ENCODE measurements at places on chromosomes 11 and 22.

DNA sequence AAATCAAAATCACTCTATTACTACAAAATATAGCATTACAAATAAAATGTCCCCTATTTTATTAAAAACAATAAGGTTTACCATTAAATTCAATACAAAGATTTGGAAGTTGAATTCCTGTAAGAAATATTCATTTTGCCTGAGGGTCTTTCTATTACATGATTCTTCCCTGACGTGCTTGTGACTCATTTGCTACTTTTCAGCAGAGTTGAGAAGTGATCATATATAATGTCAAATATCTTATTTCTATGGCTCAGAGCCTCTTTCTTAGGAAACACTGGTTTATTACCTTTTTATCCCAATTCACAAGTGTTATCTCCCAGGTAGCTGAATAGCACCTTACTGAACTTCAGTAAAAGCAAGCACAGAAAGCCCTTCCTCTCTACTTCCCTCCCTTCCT lies 65.2 kb upstream of the CNTN5 start:
- no peak for DNase-seq

GRCh38 chr11:63242089-63242781 lies 1.2 kb downstream of the SLC22A25 start:
- no peak for DNase-seq

DNA sequence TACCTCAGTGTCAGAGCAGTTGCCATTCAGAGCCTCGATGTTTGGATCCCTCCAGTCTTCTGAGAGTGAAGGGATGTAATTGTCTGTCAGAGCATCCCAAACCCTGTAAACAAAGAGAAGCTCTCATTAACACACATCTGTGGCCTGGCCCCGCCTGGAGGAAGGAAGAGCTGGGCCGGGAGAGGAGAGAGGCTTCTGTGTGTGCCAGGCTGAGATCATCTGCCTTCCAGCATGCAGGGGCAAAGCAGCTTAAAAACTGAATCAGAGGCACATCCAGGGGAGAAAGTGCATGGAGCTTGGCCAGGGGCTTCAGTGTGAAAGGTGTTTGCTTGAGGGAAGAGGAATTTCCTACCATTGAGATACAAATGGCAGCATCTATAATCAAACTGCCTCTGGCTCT lies 14.5 kb downstream of the FEZ1 start:
- DNase-seq: peak; percentile 96

DNA sequence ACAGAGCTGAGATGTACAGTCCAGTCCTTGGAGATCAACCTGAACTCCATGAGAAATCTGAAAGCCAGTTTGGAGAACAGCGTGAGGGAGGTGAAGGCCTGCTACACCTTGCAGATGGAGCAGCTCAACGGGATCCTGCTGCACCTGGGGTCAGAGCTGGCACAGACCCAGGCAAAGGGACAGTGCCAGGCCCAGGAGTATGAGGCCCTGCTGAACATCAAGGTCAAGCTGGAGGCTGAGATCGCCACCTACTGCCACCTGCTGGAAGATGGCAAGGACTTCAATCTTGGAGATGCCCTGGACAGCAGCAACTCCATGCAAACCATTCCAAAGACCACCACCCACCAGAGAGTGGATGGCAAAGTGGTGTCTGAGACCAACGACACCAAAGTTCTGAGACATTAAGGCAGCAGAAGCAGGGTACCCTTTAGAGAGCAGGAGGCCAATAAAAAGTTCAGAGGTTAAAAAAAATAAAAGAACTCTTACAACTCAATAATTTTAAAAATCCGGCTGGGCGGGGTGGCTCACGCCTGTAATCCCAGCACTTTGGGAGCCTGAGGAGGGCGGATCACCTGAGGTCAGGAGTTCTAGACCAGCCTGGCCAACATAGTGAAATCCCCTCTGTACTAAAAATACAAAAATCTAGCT lies 69.9 kb upstream of the RTL6 start:
- no peak for DNase-seq

GRCh38 chr22:20606041-20606783 lies 98.8 kb downstream of the MED15 start:
- no peak for DNase-seq

- DNase-seq: no peak
Observed at GRCh38 chr22:24410110-24410856, 17.1 kb upstream of the ADORA2A start.

GRCh38 chr22:38034278-38034882 lies 22.8 kb upstream of the PICK1 start:
- DNase-seq: peak; percentile 79

DNA sequence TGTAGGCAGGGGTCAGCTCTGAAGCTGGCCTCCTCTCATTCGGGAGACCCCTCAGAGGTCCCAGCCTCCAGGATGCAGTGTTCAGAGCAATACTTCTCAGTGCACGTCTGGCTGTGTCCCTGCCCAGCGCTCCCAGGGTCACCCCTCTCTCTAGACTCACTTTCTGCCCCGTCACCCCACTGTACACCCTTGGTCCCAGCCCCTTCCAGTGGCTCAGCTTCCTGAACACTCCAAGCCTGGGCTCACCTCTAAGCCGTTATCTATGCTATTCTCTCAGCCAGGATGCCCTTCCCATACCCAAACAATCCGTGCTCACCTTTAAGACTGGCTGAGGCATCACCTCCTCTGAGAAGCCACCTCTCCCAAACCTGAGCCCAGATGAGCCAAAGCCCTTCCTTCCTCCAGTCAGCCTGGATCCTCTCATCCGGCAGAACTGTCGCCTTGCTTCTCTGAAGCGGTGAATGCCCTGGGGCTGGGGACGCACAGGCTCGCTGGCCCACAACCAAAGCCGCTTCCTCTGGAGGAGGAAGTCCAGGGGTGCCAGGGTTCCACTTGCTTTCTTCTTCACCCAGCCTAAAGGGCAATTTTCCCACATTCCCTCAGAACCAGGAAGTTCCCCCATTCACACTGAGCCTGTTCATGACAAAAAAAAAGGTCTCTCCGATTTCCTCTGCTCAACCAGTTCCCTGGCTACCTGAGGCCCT lies 13.7 kb upstream of the CDKN1C start:
- DNase-seq: no peak

GRCh38 chr11:121068787-121069186 lies 32.3 kb upstream of the TECTA start:
- no peak for DNase-seq

GRCh38 chr11:119375337-119376196 lies 5.9 kb downstream of the USP2 start:
- DNase-seq: peak; percentile 80

GRCh38 chr11:9090488-9091043 lies 833 bp downstream of the SCUBE2 start:
- DNase-seq: no peak

DNA sequence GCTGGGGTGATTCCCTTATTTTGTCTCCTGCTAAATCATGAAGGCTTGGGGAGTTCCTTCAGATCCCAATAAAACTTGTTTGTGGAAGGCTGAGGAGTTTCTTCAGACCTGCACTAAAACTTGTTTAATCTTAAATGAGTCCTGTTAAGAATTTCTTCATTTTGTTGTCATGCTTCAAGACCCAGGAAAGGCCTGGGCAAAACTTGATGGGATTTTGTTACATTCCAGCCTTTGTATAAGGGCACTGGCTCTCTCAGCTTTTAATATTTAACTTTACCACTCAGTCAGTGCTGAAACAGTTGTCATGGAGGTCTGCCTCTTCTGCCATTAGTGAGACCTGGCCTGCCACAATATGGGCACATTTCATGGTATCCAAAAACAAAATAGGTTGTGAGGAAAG lies 699.0 kb downstream of the ETS1 start:
- no peak for DNase-seq

- no peak for DNase-seq
Observed at GRCh38 chr11:134939031-134939430, 527.0 kb upstream of the B3GAT1 start.

- no peak for DNase-seq
Observed at GRCh38 chr22:25146307-25146706, 53.4 kb upstream of the CRYBB3 start.

- no peak for DNase-seq
Observed at GRCh38 chr22:25085156-25085555, 114.5 kb upstream of the CRYBB3 start.

DNA sequence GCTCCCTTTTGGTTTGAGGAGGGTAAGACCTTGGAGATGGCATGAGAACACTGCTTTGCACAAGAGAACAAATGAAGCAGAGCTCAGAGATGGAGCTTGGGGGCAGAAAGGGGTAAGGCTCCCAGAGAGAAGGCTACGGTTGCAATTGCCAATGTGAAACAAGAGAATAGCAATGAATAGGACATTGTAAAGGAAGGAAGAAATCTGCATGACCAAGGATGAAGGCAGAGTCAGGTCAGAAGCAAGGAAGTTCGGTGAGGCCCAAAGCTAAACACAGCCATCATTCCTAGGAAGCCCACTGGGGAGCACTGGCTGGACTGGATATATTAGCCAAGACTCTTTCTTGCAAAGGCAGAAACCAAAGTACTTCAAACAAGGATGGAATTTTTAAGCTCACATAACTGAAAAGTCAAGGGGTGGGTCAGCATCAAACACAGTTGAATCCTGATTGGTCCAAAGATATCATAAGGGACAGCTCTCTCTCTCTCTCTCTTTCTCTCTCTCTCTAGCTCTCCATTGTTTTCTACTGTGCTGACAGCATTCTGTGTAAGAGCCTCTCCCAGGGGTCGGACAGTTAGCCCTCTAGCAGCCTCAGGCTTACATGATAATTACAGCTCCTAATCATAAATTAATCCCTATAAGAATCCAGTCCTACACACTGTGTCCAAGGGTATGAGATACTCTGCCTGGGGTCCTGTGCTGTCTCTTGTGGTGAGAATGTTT lies 484.3 kb downstream of the SOX6 start:
- DNase-seq: no peak

- DNase-seq: no peak
Observed at GRCh38 chr11:34348919-34349318, 8.9 kb downstream of the ABTB2 start.

DNA sequence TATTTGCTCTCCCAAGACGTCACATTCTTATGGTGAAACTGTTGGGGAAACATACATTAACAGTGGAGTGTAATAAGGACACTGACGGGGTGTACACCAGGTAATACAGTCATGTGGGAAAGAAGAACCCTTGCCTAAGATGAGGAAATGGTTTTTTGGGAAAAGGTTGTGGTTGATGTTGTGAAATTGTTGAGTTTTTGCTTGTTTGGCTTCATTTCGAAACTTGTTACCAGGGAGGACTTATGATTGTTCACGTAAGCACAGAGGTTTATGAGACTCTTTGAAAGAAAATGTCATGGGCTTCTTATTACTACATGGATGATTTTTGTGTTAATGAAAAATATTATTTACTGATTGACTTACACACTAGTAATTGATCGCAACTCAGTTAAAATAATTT lies 16.8 kb downstream of the ANO3 start:
- no peak for DNase-seq

DNA sequence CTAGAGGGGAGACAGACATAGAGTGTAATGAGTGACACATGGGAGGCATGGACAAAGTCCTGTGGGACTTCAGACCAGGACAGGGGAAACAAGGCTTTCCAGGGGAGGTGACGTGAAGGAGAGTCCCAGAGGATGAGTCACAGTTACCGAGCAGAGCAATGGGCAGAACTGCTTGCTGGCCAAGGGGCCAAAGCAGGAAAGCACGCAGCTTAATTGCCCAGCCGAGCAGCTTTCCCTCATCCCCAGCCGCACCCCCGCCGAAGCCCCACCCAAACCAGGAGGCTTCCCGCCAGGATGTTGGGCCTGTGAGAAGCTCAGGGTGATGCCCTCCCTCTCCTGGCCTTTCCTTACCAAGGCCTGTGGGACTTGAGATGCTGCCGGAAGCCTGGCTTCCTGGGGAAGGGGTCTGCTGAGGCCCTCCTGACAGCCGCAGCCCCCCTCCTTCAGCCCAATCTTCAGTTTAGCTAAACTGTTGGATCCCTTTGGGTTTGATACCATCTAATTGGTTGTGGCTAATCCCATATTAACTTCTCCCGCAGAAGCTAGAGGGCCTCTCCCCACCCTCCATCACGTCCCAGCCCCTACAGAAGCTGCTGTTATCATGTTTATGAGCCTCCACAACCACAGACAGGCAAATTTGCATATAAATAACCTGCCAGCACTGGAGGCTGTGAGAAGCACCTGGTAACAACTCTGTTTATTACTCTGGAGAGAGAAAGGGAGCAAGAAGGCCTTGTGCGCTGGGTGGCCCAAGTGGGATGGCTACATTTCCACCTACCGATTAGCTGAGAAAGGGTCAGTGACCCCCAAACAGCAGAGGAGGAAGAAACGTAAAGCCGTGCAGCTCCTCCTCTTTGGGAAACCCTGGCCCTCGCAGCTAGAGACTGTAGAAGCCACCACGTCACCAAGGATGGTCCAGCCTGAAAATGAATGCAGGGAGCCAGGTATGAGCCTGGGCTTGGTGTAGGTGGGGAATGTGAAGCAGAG lies 80.0 kb downstream of the TRIM29 start:
- DNase-seq: no peak

DNA sequence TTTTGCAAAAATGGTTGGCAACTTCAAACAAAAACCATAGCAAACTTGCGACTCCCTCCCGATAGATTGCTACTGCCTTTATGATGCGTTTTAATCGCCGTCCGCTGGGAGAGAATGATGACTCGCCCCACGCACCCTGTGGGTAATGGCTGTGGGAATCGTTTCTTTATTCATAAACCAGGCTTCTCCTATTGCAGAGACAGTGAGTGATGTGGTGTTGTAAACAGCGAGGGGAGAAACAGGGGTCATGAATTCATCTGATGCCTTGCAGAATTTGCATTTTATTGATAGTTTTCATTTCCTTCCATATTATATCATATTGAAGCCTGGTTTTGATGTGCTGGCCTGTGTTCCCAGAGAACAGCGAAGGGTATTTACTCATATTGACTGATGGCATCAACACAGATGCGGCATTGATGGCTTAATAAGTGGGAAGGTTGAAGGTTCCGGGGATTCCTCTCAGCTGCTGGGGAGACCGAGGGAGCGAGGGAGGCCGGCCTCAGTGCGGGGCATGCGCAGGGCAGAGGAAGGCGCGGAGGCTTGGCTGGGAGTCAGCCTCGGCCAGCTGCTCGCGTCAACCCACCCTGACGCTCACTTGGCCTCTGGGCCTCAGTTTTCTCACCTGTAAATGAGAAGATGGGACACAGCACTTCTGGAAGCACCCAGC lies 41.3 kb downstream of the ARHGAP8 start:
- DNase-seq: no peak

DNA sequence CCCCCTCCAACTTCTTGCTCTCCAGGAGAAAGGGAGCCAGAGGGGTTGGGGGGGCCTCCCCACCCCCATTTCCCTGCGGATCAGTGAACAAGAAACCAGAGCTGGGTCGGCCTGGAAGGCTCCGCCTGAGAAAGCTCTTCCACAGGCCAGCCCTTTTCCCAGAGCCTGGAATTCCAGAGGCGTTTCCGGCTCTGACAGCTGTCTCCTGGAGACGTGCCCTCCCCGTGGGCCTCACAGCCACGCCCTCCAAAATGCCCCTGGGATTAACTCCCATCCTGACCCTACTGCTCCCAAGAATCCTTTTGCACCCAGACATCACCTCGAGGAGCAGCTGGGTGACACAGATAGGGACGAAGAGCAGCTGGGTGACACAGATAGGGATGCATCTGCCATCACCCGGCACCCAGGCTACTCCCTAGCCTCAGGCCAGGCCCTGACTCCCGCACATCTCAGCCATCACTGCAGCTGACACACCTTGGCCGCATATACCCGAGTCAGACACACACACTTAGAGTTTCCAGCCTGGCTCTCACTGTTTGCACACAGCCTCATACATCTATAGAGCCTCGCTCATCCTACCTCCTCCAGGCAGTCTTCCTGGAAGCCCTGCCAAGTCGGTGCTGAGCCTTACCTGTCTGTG lies 7.6 kb upstream of the CDC42EP1 start:
- DNase-seq: no peak

All from hippocampal formation (tissue), 2 donors.